MCF 10A (cell line): ENCODE measurements at places on chromosomes 2 and 18. TPM values are rescaled to one million over a fixed set of nuclear protein-coding genes. Genes with fewer than 3 reads are reported as not detected.
A peak's percentile ranks its signal among the peaks of the same experiment; 100 is the strongest.

GRCh38 chr2:110714452-110715224, 17.7 kb upstream of the ACOXL start:
- H3K36me3 ChIP-seq: no peaks in the 10 kb centered on the region
- DNase-seq: no peak
- H3K4me3 ChIP-seq: no peak overlapping the region

DNA sequence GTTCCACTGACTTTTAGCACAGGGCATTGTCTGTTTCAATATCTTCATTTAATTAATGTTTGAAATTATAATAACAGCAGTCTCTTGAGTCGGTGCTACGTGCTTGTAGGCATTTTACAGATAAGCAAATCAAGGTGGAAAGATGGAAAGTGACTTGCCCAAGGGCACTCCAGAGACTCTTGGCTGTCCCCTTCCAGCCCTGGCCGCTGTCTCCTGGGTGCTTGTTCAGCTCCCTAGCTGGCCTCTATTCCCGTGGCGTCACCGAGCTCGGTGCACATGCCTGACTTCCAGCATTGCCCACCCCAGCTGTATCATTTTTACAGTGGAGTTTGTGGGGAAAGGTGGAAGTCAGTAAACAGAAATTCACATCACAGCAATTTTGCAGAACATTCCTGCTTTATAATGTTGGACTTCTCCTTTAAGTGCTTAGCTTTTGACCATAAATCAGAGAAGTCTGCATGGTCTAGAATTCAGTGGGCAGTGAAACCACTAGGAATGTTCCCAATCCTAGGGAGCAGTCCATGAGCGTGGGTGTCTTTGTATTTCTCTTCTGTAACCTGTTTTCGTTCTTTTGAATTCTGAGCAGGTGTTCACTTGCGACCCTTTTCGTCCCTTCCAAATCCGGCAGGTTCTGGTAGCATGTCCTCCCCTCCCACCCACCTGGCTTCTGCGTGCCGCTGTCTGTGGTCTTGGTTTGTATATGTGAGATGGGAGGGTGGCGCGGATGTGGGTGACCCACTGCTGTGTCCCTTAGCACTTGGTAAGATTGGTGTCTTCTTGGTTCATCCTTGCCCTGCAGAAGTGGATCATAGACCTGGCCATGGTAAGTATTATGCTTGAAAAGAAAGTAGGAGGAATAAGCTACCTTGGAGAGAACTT, 8.4 kb downstream of the SLC66A3 start:
- no peak for DNase-seq
- peaks cover 6% of the 10 kb centered on the region for H3K36me3 ChIP-seq
- no peaks in the 10 kb centered on the region for H3K27me3 ChIP-seq
- H3K27ac ChIP-seq: no peak overlapping the region

DNA sequence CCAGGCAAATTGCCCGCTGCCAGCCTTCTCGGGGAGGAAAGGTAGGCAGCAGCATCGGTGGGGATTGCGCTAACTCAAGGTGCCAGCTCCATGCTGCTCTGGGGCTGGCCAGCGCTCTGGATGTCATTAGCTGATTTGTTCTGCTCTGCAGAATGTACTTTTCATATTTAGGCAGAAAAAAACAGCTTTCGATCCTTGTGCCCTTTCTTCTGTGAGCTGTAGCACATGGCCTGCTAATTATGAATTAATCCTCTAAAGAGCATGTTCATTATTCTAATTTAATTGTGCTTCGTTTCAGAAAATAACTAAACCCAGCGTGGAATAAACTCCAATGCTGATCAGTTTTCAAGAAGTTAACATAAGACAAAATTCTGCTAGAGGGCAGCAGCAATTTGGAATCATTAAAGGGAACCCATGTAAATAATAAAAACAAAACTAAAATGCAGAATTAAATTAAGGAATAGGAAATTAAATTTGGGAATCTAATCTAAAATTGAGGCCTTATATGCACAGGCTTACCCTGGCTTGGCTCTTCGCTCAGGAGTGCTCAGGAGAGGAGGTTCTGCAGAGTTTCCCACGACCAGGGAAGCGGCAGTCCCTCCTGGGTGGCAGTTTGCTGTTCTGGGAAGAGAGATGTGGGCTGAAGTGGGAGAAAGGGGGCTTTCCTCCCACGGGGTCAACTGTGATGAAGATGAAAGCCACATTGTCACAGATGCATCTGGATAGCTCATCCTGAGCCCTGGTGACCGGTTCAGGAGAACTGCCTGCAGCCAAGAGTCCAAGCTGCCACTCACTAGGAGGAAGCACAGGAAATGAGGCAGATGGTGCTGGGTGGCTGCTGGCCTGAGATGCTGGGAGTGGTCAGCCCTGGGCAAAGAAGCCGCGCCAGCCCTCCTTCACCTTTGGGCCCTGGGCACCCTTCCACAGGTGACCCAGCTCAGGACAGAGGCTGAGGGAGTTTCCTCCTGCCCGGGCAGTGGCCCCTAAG, 93.2 kb upstream of the PKDCC start:
- no peak overlapping the region for H3K4me3 ChIP-seq
- DNase-seq: no peak
- H3K4me1 ChIP-seq: no peaks in the 10 kb centered on the region

DNA sequence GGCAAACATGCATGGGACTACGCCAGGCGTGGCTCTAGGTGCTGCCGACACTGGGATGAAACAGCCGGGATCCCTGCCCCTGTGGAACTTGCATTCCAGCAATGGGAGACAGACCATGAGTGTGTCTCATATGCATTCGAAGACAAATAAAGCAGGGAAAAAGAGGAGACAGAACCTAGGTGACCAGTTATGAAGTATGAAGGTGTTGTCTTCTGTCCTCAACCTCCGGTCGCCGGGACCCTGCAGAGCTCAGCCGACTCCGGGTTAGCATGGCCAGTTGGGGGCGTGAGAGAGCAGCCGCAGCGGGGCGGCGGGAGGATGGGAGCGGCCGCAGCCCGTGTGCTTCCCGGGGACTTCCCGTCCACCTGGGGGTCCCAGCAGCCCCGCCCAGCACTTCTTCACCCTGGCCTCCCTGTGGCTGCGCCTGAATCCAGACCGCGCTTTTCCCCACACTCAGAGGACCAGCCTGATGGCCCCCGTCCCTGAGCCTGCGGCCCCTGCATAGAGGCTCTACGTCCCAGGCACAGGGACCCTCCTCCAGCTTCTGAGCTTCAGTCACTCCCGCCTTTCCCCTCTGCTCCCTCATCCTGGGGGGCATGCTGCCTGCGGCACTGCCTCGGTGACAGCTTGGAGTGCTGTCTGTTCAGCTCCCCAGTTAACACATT, 11.4 kb downstream of the ID2 start:
- peaks cover 19% of the 10 kb centered on the region for H3K27me3 ChIP-seq
- peak; percentile 33 for DNase-seq
- no peak overlapping the region for H3K27ac ChIP-seq
- H3K4me1 ChIP-seq: no peaks in the 10 kb centered on the region
- H3K36me3 ChIP-seq: peaks cover 4% of the 10 kb centered on the region

- DNase-seq: no peak
- H3K27me3 ChIP-seq: peaks cover 54% of the 10 kb centered on the region
- no peak overlapping the region for H3K27ac ChIP-seq
- H3K36me3 ChIP-seq: no peaks in the 10 kb centered on the region
- no peak overlapping the region for H3K4me3 ChIP-seq
- peaks cover 5% of the 10 kb centered on the region for H3K4me1 ChIP-seq
Observed at GRCh38 chr18:13220361-13220991, 1.9 kb downstream of the LDLRAD4 start.

DNA sequence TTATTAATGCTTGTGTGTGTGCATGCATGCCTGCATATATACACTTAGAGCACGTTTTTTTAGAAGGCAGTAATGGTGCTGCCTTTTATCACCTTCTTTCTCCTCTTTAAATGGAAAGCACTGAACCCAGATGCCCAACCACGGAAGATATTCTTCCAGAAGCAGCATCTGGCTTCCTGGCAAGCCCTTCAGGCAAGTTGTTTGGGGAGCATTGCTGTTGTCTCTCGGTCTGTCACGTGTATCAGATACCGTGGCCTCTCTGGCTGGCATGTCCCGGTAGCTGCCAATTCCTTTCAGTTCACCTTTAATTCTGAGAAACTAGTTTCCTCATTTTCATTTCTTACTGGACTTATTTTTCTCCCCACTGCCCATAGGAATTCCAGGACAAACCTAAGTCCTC, 587.8 kb downstream of the ARHGAP15 start:
- no peak for DNase-seq
- no peaks in the 10 kb centered on the region for H3K36me3 ChIP-seq
- H3K4me3 ChIP-seq: no peak overlapping the region
- H3K27me3 ChIP-seq: no peaks in the 10 kb centered on the region
- H3K27ac ChIP-seq: no peak overlapping the region
- H3K4me1 ChIP-seq: peaks cover 4% of the 10 kb centered on the region

- no peaks in the 10 kb centered on the region for H3K4me1 ChIP-seq
- H3K27me3 ChIP-seq: peaks cover 41% of the 10 kb centered on the region
- no peak overlapping the region for H3K4me3 ChIP-seq
- DNase-seq: no peak
Observed at GRCh38 chr2:35292199-35292598, 1063.4 kb upstream of the CRIM1 start.

- H3K4me3 ChIP-seq: no peak overlapping the region
- no peaks in the 10 kb centered on the region for H3K36me3 ChIP-seq
- H3K27me3 ChIP-seq: no peaks in the 10 kb centered on the region
- no peak for DNase-seq
Observed at GRCh38 chr2:234392041-234392615, 104.8 kb downstream of the ARL4C start.

- no peak overlapping the region for H3K4me3 ChIP-seq
- H3K36me3 ChIP-seq: peaks cover 30% of the 10 kb centered on the region
- no peak for DNase-seq
- no peaks in the 10 kb centered on the region for H3K27me3 ChIP-seq
Observed at GRCh38 chr2:227565080-227565479, 33.6 kb upstream of the SCYGR2 start.

GRCh38 chr2:217903859-217904613, 98.8 kb downstream of the TNS1 start:
- H3K4me3 ChIP-seq: no peak overlapping the region
- no peaks in the 10 kb centered on the region for H3K4me1 ChIP-seq
- H3K36me3 ChIP-seq: no peaks in the 10 kb centered on the region

- no peak for DNase-seq
- no peak overlapping the region for H3K4me3 ChIP-seq
- peaks cover 11% of the 10 kb centered on the region for H3K36me3 ChIP-seq
- no peaks in the 10 kb centered on the region for H3K27me3 ChIP-seq
Observed at GRCh38 chr2:240595381-240596079, 9.0 kb downstream of the CAPN10 start.

GRCh38 chr2:149627111-149627801, 39.7 kb upstream of the MMADHC start:
- H3K4me3 ChIP-seq: no peak overlapping the region
- H3K4me1 ChIP-seq: no peaks in the 10 kb centered on the region
- no peaks in the 10 kb centered on the region for H3K27me3 ChIP-seq
- no peak overlapping the region for H3K27ac ChIP-seq

- no peak overlapping the region for H3K4me3 ChIP-seq
- DNase-seq: no peak
- H3K4me1 ChIP-seq: peaks cover 6% of the 10 kb centered on the region
- no peak overlapping the region for H3K27ac ChIP-seq
Observed at GRCh38 chr2:71207601-71208000, 19.3 kb downstream of the PAIP2B start.

- peaks cover 8% of the 10 kb centered on the region for H3K4me1 ChIP-seq
- H3K36me3 ChIP-seq: no peaks in the 10 kb centered on the region
- no peak for DNase-seq
- H3K27ac ChIP-seq: peak overlapping the region; percentile 25
Observed at GRCh38 chr2:74673826-74674528, 19.9 kb downstream of the SEMA4F start.

GRCh38 chr2:28802975-28803429, 7.6 kb upstream of the SPDYA start:
- peak; percentile 7 for DNase-seq
- peaks cover 15% of the 10 kb centered on the region for H3K4me1 ChIP-seq
- H3K27ac ChIP-seq: peak overlapping the region; percentile 59
- no peak overlapping the region for H3K4me3 ChIP-seq

- no peaks in the 10 kb centered on the region for H3K27me3 ChIP-seq
- H3K36me3 ChIP-seq: no peaks in the 10 kb centered on the region
- no peaks in the 10 kb centered on the region for H3K4me1 ChIP-seq
- no peak overlapping the region for H3K27ac ChIP-seq
- H3K4me3 ChIP-seq: no peak overlapping the region
- no peak for DNase-seq
Observed at GRCh38 chr2:195428673-195429072, 228.4 kb upstream of the SLC39A10 start.

DNA sequence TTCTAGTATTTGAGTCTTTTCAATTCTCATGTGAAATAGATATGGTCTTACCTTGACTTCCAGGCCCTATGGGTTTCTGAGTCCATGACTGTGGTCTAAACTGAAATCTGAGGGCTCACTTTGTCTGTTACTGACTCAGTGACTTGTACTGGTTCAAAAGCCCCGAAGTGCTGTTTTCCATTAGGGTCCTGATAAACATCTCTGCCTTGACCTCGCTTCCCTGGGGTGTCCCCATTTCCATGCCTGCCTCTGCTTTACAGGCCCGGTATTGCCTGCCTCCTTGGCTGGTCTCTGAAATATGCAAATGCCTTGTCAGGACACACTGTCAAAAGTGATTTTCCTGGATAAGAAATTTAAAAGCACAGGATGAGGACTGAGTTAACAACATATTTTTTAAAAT, 538.8 kb downstream of the SOCS6 start:
- H3K4me1 ChIP-seq: no peaks in the 10 kb centered on the region
- no peak overlapping the region for H3K4me3 ChIP-seq
- no peaks in the 10 kb centered on the region for H3K36me3 ChIP-seq
- no peak for DNase-seq

DNA sequence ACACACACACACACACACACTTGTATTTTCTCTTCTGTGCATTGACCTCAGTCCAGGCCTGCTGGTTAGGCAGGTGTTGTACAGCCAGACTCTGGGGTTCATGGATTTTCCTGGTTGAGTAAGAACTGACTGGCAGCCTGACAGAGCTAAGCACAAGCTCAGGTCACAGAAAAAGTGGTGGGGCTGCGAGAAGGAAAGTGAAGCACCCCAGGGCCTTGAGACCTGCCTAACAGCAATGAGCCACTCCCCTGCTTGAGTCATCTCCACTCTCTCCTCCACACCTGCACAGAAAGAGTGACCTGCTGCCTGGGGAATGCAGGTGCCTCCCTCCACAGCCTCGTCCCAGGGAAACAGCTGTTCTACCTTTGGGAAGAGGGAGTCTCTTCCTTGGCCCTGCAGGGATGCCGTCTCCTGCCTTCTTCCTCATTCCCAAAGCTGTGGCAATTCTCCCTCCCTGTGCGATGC, 91.4 kb upstream of the LGALSL start:
- peak; percentile 89 for DNase-seq
- H3K4me1 ChIP-seq: peaks cover 38% of the 10 kb centered on the region
- H3K4me3 ChIP-seq: no peak overlapping the region
- no peaks in the 10 kb centered on the region for H3K27me3 ChIP-seq

- H3K36me3 ChIP-seq: no peaks in the 10 kb centered on the region
- no peak overlapping the region for H3K4me3 ChIP-seq
- H3K27ac ChIP-seq: no peak overlapping the region
- no peak for DNase-seq
- H3K4me1 ChIP-seq: no peaks in the 10 kb centered on the region
Observed at GRCh38 chr2:20976527-20976926, 67.3 kb downstream of the APOB start.

CETN1 gene
- not detected in 2 replicates for total RNA-seq

CHST10 gene
- total RNA-seq: 2.3 and 4.0 TPM in 2 replicates

MC4R gene
- total RNA-seq: not detected in 2 replicates

CD8B2 gene
- total RNA-seq: not detected in 2 replicates

VWC2L gene
- total RNA-seq: not detected in 2 replicates

PKP4 gene
- 62.3 and 63.7 TPM in 2 replicates for total RNA-seq

ABCG8 gene
- not detected in 2 replicates for total RNA-seq

NRBP1 gene
- total RNA-seq: 79.5 and 97.3 TPM in 2 replicates

SLC4A3 gene
- 4.2 and 4.7 TPM in 2 replicates for total RNA-seq

WDR43 gene
- 100 and 160 TPM in 2 replicates for total RNA-seq

GTF2A1L gene
- not detected in 2 replicates for total RNA-seq

IL36B gene
- total RNA-seq: not detected in 2 replicates
